ENCODE measurements at places on chromosomes 5 and 9.

DNA sequence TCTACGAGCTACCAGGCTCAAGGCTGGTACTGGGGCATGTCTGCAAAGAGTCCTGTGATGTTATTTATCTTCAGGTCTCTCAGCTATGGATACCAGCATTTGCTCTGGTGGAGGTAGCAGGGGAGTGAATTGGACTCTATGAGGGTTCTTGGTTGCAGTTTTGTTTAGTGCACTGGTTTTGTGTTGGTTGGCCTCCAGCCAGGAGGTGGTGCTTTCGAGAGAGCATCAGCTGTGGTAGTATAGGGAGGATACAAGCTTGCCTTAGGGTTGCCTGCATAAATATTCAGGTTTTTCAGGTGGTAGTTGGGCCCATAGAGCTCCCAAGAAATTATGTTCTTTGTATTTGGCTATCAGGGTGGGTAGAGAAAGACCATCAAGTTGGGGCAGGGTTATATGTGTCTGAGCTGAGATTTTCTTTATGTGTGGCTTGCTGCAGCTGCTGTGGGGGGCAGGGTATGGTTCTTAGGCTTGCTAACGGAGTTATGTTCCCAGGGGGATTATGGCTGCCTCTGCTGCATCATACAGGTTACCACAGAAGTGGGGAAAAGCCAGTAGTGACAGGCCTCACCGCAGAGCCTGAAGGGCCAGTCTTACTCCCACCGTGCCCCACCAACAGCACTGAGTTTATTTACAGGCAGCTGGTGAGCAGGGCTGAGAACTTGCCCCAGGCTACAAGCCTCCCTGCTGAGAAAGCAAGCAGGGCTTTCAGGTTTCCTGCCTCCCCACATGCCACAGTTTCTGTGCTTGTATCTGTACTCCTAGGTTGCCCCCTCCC lies 9.7 kb upstream of the RIOK2 start:
- DNase-seq: peak; percentile 48

DNA sequence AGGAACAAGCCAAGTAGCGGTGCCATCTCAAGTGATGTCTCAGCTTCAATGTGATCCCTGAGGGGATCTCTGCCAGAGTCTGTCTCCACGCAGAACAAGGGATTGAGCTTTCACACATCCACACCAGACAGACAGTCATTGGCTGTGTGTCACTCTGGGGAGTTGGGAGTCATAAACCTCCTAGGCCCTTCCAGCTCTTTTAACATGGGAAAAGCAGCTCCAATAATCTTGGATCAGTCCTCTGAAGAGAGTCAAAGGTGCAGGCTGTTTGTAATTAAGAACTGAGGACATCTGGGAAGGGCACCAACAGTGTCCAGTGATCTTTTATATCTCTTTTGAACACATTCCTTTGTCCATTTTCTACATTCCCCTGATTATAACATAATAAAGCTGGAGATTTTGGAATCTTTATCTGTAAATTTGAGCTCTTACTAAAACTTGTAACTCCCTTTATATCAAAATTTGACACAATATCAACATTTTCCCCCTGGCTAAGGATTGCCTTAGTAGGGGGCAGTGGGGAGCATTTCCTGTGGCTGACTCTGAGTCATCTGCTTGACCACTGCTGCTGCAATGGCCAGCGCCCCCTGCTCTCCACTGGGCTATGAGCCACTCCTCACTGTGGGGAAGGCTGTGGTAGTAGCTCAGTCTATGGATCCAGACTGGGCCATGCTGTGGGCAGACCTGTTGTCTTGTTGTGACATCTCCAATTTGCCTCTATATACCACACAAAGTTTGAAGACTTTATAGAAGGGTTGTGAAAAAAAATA lies 284.4 kb downstream of the OSTF1 start:
- peak; percentile 0 for DNase-seq

GRCh38 chr9:88692827-88693226 lies 157.8 kb downstream of the NXNL2 start:
- DNase-seq: no peak

GRCh38 chr9:128249558-128249907 lies 26.3 kb downstream of the GOLGA2 start:
- DNase-seq: no peak

DNA sequence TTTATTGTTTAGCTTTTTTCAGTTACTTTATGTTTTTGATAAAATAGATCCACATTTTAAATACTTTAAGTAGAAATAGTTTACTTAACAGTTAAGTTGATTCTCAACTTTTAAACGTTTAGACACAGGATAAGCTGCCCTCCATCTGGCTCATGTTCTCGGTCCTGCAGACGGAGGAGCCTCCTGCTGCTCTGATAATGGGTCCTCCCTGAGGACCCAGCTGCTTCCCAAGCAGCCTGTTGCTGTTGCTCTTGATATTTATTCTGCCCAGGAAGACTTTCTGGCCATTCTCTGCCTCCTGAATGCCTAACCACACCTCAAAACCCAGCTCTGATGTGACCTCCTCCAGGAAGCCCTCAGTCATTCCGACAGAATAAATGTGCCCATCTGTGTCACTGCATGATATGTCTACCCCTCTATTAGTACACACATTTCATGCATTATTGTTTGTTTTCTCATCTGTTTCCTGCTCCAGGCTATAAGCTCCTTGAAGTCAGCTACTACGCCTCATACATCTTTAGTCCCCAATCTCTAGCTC lies 267.2 kb upstream of the MSX2 start:
- no peak for DNase-seq

- DNase-seq: no peak
Measured at GRCh38 chr5:132423438-132423898, 54.0 kb downstream of the SLC22A5 start.

DNA sequence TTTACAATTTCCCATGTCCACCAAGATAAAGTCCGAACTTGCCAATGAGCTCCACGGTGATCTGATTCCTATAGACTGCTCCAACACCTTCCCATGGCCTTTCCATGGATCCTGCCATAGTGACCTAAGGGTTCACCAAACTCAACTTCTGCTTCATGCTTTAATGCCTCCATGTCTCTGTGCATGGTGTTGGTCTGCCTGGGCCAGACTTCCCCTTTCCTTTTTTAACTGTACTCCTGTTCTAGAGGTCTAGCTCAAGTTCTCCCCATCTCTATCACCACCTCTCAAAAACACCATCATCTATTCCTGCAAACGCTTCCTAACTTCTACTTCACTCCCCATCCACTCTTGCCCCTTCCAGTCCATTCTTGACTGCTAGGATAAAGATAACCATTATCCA lies 14.8 kb upstream of the SMARCA2 start:
- DNase-seq: no peak

DNA sequence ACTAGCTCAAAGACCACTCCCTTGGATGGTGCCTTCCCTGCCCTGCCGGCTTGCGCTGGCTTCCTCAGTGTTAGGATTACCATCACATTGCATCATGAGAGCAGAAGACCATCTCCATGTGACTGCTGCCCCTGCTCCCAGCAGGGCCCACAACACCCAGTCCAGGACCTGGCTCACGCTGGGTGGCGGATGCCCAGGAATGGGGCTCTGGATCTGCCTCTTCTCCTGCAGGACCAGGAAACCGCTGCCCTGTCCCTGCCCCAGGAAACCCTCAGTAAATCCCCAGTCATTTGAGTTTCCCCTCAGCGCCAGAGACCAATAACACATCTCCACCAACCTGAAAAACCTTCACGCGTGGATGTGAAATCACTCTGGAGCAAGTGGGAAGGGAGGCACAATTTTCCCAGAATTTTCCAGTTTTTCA lies 3.3 kb upstream of the RNF44 start:
- DNase-seq: no peak

GRCh38 chr5:168467755-168468330 lies 18.4 kb upstream of the RARS1 start:
- no peak for DNase-seq

DNA sequence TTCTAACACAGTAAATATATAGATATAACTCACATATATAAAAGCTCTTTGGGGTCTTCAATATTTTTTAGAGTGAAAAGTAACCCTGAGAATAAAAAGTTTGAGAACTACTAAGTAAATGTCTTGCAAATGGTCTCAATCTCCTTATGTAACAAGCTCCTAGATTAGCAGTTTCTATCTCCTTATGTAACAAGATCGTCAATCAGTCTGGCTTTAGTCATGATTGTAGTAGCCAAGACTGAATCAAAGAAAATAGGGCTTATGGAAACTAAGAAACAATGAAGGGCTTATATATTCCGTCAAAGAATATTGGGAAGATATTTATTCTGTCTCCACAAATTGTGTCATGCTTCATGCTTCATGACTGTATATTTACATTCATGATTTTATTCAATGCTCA lies 22.4 kb upstream of the FREM1 start:
- DNase-seq: no peak

DNA sequence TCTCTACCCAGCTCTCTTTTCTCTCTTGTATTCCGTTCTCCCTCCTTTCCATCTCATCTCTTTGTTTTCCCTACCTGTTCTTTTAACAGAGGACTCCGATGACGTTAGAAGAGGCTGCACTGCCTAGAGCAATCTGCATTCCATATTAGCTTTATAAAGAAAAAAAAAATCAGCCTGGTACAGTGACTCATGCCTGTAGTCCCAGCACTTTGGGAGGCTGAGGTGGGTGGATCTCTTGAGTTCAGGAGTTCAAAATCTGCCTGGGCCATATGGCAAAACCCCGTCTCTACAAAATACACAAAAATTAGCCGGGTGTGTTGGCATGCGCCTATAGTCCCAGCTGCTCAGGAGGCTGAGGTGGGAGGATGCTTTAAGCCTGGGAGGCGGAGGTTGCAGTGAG lies 49.0 kb downstream of the DAPK1 start:
- peak; percentile 62 for DNase-seq

- no peak for DNase-seq
Measured at GRCh38 chr5:147512659-147513379, 3.0 kb upstream of the DPYSL3 start.

DNA sequence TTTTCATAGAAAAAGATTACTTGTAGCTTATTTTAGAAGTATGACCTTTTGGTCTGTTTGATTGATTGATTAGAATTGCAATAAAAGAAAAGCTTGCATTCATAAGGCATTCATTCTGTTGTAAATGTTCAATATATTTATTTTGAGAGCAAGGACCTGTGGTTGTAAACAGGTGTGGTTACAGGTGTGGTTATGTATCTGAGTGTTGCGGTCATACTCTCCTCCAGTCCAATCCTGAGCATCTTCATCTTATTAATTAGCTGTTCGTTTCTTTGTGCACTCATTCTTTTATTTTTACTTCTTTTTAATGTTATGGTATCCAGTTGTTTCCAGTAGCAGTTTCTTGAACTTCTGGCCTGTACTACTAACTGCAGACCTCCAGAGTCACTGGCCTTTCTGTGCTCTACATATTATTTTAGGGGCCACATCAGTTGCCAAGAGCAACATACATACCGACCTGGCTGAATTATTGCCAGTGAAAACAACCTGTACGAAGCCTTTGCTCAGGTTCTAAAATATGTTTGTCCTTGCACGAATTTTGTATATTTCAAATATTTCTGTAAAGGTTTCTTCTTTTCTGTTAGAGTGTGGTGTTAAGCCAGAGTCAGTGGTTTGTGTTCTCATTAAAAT lies 128.7 kb downstream of the CDC42SE2 start:
- no peak for DNase-seq

DNA sequence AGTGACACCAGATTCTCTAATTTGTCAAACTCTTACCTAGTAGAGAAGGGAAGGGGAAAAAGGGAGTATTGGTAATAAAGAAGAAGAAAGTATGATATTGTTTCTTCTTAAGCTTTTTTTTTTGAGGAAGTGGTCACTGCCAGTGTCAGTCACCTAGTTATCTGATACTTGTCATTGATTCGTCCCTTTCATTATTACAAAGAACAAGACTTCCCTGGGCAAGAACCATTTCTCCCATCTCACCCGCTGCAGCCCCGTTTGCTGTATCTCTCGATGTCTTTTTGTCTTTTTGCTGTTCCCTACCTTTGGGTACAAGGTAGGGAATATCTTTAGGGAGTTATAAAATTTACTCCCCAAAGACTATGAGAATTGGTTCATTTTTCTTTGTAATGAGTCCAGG lies 249.0 kb downstream of the ARHGAP26 start:
- DNase-seq: no peak

GRCh38 chr5:171794470-171794960 lies 8.9 kb downstream of the SMIM23 start:
- no peak for DNase-seq

- DNase-seq: no peak
Measured at GRCh38 chr9:98786750-98787510, 9.4 kb downstream of the ANKS6 start.

GRCh38 chr5:146047396-146047795 lies 58.0 kb downstream of the PLAC8L1 start:
- DNase-seq: no peak

DNA sequence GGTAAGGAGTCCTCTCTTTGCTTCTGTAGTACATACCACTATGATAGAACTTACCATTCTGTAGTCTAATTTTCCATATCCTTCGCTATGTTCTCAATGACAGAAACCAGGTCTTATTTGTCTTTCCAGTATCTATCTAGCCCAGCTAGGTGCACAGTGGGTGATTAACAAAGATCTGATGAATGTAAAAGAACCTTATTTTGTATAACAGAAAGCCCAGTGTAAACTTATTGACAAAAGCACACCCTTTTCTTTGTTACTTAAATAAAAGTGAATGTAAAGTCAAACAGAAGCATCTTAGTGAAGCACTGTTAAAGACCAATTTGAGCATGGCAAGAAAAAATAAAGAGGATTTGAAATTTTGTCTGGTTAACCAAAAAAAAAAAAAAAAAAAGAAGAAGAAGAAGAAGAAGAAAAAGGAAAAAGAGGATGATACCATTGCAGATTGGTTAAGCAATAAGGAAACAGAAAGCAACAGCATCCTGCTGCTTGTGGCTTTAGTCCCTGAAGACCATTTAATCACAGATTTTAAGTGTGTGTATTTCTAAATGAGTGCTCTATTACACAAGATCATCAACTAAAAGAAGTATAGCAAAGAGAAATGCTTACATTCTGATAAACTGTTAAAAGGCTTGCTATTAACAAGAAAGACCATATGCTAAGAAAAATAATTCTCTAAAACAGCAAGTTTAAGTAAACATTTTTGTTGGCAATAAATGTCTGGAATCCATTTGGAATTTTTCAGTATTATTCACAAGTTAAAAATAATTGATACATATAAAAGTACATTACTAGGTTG lies 21.2 kb downstream of the MEGF9 start:
- peak; percentile 56 for DNase-seq

GRCh38 chr5:10106806-10107205 lies 142.9 kb downstream of the ATPSCKMT start:
- peak; percentile 13 for DNase-seq

- no peak for DNase-seq
Measured at GRCh38 chr9:87236546-87236945, 261.1 kb upstream of the DAPK1 start.

GRCh38 chr5:88262116-88262515 lies 6.5 kb downstream of the TMEM161B start:
- DNase-seq: peak; percentile 77

- no peak for DNase-seq
Measured at GRCh38 chr9:20040991-20041696, 252.3 kb upstream of the SLC24A2 start.
